Psoas muscle (tissue), 8 donors: ENCODE measurements at places on chromosomes 1 and 21.
A peak's percentile ranks its signal among the peaks of the same experiment; 100 is the strongest.

DNA sequence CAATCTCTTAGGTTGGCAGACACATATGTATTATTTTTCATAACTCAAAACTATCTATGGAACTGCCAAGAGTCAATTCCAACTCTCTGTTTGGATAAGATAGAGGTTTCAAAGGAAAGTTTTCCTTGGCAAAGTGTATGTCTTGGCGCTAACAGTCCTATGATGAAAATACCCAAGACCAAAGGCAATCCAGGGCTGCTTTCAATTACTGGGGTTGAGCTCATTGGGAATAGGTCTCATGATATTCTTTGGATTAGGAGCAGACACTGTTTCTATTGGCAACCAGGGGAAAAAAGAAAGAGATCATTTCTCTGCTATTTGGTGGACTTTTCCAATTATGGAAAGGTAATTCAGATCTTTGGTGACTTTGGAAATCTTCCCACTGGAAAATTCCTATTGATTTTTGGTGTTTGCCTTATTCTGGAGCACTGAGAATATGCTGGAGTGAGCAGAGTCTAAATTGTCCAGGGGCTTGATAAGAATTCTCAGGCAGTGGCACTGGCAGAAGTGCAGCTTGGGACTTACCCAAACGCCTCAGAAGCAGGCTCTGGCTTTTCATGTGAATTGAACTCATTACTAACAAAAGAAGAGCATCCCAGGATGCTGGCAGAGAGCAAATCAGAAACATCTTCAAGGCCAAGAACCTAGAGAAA lies 20.4 kb upstream of the PLXNA2 start:
- no peaks in the 10 kb centered on the region for H3K27me3 ChIP-seq
- H3K27ac ChIP-seq = no peak overlapping the region
- H3K4me3 ChIP-seq = no peak overlapping the region
- H3K36me3 ChIP-seq = no peaks in the 10 kb centered on the region

- peak overlapping the region; percentile 100 for H3K27ac ChIP-seq
- peak overlapping the region; percentile 92 for H3K4me3 ChIP-seq
- H3K4me1 ChIP-seq = peaks cover 11% of the 10 kb centered on the region
- no peaks in the 10 kb centered on the region for H3K27me3 ChIP-seq
- H3K36me3 ChIP-seq = no peaks in the 10 kb centered on the region
- no peak for DNase-seq
Observed at GRCh38 chr1:15835205-15835740, 12.2 kb upstream of the SPEN start.

GRCh38 chr1:191222206-191222605 lies 744.5 kb upstream of the BRINP3 start:
- H3K27ac ChIP-seq = no peak overlapping the region
- no peak for DNase-seq
- H3K27me3 ChIP-seq = no peaks in the 10 kb centered on the region
- no peaks in the 10 kb centered on the region for H3K4me1 ChIP-seq

DNA sequence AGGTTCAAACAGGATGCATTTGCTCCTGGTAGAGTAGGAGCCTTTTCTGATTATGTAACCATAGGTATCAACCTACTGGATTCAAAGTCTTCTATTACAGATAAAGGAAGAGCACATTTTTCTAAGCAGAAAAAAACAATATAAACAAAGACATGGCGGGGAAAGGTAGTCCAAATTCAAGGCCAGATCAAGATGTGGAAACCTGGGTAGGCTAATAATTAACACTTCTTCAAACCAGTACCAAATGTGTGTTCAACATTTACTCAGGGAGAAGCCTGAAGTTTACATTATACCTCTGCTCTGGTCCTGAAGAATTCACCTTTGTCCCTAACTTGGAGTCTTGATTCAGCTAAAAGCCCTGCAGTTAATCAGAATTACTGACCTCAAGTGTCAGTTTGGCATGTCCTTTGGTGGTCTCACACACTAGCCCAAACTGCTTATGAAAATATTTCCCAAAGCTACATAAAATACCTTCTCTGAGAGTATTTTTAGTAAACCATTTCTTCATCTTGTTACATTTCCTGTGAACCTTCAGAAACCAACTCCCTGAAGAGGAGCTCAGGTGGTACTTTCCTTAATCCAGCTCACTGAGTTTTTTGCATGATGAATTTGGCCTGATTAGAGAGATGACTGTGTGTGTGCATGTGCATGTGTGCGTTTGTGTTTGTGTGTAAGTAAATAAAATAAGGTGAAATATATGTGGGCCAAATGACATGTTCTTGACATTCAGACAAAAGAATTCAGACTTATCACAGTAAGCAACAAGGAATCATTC lies 70.2 kb downstream of the TOR3A start:
- no peak overlapping the region for H3K27ac ChIP-seq
- H3K27me3 ChIP-seq = no peaks in the 10 kb centered on the region
- H3K4me1 ChIP-seq = peaks cover 22% of the 10 kb centered on the region
- H3K36me3 ChIP-seq = no peaks in the 10 kb centered on the region
- no peak for DNase-seq
- no peak overlapping the region for H3K4me3 ChIP-seq

DNA sequence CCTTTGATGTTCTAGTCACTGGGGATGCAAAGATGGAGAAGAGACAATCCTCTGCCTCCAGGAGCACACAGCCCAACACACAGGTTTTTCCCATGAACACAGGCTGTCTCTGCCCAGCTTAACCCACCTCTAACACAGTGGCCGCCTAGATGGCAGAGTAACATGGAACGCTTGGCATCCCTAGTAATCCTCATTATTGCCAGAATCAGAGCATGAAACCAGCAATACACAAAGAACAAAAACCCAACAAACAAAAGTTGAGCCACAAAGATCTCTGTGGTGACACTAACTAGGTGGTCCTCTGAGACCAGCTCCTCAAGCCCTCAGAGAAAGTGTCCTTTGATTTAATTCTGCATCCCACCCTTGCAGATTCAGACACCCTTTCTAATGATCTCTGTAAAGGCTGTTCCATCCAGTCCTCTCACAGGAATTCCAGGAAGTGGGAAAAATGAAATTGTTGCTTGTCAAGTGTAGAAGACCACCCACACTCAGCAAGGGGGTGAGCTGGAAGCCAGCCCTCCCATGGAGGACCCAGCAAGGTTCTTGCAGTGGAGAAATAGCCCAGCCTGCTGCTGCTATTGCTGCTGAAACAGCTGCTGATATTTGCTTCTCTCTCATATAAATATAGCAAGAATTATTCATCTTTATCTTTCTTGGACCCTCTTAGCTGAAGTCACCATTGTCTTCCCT lies 7.4 kb upstream of the ATP2B4 start:
- no peak overlapping the region for H3K27ac ChIP-seq
- H3K36me3 ChIP-seq = no peaks in the 10 kb centered on the region
- H3K4me3 ChIP-seq = no peak overlapping the region

DNA sequence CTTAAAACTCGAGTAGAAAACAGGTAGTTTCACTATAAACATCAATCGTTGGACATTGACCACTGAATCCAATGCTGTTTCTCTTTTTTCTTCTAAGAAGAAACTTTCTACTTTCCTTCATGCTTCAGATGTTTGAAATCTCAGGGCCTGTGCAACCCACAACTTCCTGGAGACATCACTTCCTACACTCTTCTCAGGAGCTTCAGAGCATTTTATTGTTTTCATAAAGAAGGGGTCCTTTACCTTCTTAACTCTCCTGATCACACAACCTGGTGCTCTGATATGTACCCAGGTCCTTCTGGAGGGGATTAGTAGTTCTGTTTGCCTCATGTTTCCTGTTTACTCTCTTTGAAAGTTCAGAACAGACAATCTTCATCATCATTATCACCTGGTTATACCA lies 113.0 kb upstream of the VAV3 start:
- H3K27ac ChIP-seq = no peak overlapping the region
- no peak for DNase-seq
- peaks cover 4% of the 10 kb centered on the region for H3K4me1 ChIP-seq
- no peaks in the 10 kb centered on the region for H3K27me3 ChIP-seq

DNA sequence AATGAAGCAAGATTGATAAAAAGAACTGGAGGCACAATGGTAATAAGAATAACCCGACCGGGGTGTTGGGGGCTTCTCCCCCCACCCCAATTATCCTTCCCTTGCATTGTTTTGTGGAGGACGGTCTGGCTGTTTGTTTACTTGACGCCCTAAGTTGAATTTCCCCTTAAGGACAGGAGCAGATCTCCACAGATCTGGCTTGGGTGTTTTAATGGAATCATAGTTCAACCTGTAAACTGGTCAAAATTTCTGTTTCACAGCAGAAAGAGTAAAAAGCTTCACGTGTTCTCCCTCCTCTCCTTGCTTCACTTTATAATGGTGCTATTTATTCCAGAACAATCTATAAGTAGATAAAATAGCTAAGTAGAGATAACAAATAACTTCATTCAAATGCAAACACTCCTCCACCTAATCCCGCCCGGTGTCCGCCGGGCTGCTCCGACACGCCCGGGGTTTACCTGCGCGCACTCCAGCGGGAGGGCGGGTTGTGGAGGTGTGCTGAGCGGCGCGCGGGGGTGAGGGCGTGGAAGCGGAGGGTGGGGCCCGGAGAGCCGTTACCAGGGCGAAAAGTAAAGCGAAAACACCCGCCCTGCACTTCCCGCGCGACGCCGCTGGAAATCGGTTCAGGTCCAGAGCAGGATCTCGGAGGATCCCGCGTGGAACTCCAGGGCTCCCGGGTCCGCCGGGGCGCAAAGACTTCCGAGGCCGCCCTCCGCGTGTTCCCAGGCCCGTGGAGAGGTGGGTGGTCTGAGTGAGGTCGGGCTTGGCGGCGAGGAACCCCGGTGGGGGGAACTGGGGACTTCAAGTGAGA lies 2.0 kb upstream of the ATF3 start:
- H3K36me3 ChIP-seq = no peaks in the 10 kb centered on the region
- H3K4me3 ChIP-seq = peak overlapping the region; percentile 81
- H3K27me3 ChIP-seq = peaks cover 2% of the 10 kb centered on the region
- peaks cover 24% of the 10 kb centered on the region for H3K4me1 ChIP-seq
- DNase-seq = peak; percentile 43

DNA sequence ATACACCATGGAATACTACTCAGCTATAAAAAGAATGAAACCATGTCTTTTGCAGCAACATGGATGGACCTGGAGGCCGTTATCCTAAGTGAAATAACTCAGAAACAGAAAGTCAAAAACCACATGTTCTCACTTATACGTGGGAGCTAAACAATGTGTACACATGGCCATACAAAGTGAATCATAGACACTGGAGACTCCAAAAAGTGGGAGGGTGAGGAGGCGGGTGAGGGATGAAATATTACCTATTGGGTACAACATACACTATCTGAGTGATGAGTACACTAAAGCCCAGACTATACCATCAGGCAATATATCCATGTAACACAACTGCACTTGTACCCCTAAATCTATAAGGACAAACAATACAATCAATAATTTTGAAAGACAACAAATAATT lies 39.5 kb upstream of the FAM20B start:
- H3K4me1 ChIP-seq = no peaks in the 10 kb centered on the region
- DNase-seq = no peak
- H3K27ac ChIP-seq = no peak overlapping the region

- peak; percentile 61 for DNase-seq
- peaks cover 8% of the 10 kb centered on the region for H3K36me3 ChIP-seq
- no peaks in the 10 kb centered on the region for H3K27me3 ChIP-seq
- peak overlapping the region; percentile 65 for H3K27ac ChIP-seq
- H3K4me3 ChIP-seq = no peak overlapping the region
Observed at GRCh38 chr21:34865400-34866241, 183.5 kb downstream of the RUNX1 start.

DNA sequence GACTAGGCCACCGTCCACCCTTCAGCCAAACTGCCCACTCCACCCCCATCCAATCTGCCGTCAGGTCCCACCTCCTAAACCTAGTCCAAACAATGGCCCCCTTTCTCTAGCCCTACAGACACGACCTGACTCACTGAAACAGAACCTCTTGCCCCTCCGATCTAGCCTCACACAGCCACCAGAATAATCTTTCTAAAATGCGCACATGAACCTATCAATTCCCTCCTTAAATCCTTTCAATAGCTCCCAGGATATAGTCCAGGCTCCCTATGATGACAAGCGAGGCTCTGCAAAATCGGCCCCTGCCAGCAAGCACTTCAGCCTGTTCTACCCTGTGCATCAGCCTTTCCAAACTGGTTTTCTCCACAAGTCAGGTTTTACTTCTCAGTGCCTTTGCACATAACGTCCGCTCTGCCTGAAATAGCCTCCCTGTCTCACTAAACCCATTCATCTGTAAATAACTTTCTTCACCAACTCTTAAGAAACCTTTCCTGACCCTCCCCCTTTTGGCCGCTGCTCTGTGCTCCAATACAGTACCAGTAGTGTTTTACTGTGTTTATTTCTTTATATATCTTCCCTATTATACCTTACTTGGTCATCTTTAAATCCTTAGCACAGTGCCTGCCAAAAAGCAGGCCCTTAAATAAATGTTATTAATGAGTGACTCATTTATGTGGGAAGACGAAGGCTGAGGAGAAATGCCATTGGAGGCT lies 9.0 kb upstream of the CDC20 start:
- no peaks in the 10 kb centered on the region for H3K27me3 ChIP-seq
- no peak for DNase-seq
- H3K36me3 ChIP-seq = no peaks in the 10 kb centered on the region
- peak overlapping the region; percentile 82 for H3K4me3 ChIP-seq
- peak overlapping the region; percentile 74 for H3K27ac ChIP-seq
- H3K4me1 ChIP-seq = peaks cover 4% of the 10 kb centered on the region

GRCh38 chr1:224761245-224761644 lies 145.1 kb downstream of the CNIH3 start:
- no peak for DNase-seq
- no peak overlapping the region for H3K4me3 ChIP-seq
- no peaks in the 10 kb centered on the region for H3K36me3 ChIP-seq
- no peaks in the 10 kb centered on the region for H3K27me3 ChIP-seq
- H3K4me1 ChIP-seq = no peaks in the 10 kb centered on the region

- no peak overlapping the region for H3K27ac ChIP-seq
- no peak overlapping the region for H3K4me3 ChIP-seq
- H3K27me3 ChIP-seq = no peaks in the 10 kb centered on the region
- H3K4me1 ChIP-seq = no peaks in the 10 kb centered on the region
Observed at GRCh38 chr1:99049745-99050144, 45.1 kb upstream of the PLPPR5 start.

GRCh38 chr1:245154429-245155271 lies at the start of gene KIF26B:
TSS of gene KIF26B (plus strand) at chr1:245154985. CDS start at chr1:245155425, 440 bp downstream.
- peak within 1 kb of the TSS; percentile 64 for H3K4me3 ChIP-seq
- H3K4me1 ChIP-seq = peaks cover 29% of the 10 kb centered on the region
- H3K36me3 ChIP-seq = no peaks in the 10 kb centered on the region
- no peak for DNase-seq
- H3K27ac ChIP-seq = no peak within 1 kb of the TSS
- peaks cover 22% of the 10 kb centered on the region for H3K27me3 ChIP-seq

DNA sequence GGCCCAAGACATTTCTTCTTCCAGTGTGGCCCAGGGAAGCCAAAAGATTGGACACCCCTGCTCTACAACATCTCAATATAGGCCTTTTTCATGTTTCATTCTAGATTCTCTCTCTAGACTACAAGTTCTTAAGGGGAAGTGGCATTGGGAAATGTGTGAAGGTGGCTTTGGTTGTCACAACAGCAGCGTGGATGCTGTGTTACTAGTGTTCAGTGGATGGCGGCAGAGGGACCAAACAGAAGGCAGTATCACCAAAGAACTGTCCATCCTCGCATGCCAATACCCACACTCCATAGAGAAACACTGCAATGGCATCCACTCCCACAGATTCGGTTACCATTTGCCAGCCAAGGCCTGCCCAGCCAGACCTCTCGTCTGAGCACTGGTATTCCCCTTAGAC lies 24.3 kb upstream of the IFNAR2 start:
- H3K27ac ChIP-seq = no peak overlapping the region
- DNase-seq = no peak
- peaks cover 5% of the 10 kb centered on the region for H3K4me1 ChIP-seq
- H3K36me3 ChIP-seq = no peaks in the 10 kb centered on the region
- H3K27me3 ChIP-seq = no peaks in the 10 kb centered on the region

GRCh38 chr1:58907398-58907797 lies 123.6 kb upstream of the JUN start:
- DNase-seq = no peak
- H3K4me3 ChIP-seq = no peak overlapping the region
- peak overlapping the region; percentile 57 for H3K27ac ChIP-seq
- H3K36me3 ChIP-seq = no peaks in the 10 kb centered on the region
- H3K4me1 ChIP-seq = peaks cover 30% of the 10 kb centered on the region
